ENCODE measurements at places on chromosomes 11 and 22.

DNA sequence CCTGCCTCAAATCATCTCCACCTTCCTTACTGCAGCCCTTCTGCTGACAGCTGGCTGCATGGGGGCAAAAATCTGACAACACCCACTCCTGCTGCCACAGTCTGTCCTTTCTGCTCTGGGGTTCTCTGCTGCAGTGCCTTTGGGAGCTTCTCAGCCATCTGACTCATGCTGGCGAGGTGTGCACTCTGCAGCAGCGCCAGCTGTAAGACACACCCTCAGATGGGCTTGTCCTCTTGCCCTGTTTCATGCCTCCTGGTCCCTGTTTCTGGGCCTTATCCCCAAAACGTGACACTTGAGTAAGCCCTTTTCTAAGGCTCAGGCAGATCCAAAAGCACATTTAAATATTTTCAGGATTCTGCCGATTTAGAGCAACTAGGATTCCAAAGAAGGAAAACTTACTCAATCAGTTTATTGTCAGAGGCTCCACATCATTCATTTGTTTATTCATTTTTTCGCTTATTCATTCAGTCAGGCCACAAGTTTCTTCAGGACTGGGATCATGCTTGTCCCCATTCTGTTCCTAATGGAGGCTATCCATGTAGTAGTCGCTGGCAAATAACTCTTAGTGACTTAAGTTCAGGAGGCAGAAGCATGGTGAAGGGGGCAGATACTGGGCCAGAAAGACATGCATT is 60.2 kb downstream of the SMIM38 start:
- DNase-seq, result no peak

DNA sequence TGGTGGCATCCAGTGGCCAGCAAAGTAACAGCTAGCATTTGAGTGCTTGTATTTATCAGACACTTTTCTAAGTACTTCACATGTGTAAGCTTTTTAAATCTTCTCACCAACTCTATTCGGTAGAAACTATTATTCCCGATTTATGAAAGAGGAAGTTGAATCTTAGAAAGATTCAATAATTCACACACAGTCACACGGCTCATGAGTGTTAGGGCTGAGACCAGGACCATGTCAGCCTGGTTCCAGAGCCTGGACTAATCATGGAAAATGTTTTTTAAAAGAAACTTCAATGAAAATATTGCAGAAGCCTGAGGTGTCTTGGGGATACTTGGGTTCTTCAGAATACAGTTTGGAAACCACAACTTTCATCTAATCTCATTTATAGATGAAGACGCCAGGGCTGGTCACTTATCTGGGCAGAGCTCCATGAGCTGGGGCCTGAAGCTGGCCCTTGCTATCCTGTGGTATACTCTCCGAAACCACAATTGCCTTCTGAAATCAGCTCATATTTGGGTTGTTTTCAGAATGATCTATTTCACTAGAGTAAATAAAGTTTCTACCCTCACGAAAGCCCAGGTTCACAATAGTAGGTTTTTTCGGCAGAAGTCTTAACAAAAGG is 4.3 kb upstream of the CRTAM start:
- DNase-seq, result no peak

- DNase-seq, result no peak
These were observed 43.0 kb upstream of the ZBED5 start for GRCh38 chr11:10900681-10901415.

DNA sequence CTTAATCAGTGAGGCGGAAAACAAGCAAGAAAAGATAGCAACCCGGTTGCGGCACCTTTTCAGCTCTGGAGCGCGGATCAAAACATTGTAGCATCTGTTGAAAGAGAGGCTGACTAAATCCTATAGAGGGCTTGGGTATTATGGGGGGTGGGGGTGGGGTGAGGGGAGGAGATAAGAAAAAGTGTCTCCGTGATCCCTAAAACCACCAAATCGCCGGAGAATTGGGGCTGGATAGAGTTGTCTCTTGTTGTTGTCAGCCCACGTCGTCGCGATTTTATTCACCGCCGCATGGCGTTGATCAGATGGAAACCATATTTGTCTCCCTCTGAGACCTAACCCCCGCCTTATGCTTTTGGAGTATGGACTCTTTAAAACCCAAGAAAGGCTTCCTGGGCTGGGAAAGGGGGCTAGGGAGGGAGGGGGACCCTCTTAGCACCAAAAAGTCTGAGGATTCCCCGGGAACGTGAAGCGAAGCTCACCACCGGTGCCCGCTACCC is 13.0 kb downstream of the PAX6 start:
- DNase-seq, result no peak

GRCh38 chr11:61477727-61478148 is 30.8 kb upstream of the LRRC10B start:
- DNase-seq, result peak; percentile 36

GRCh38 chr11:22671751-22672150 is 5.3 kb downstream of the GAS2 start:
- DNase-seq, result no peak

DNA sequence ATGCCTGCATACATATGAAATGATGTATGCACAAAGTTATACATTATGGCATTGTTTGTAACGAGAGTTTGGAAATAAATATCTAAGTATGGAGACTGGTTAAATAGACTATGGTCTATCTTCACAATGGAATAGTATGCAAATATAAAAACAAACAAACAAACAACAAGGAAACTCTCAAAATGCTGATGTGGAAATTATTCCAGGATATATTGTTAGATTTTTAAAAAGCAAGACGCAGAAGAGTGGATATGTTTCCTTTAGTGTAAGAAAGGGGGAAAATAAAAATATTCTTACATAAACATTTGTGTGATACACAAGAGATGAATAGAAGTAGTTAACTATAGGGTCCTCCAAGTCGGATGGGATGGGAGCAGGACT is 10.8 kb upstream of the CRKL start:
- no peak for DNase-seq

GRCh38 chr11:131038597-131038996 is 122.3 kb upstream of the SNX19 start:
- DNase-seq, result no peak

DNA sequence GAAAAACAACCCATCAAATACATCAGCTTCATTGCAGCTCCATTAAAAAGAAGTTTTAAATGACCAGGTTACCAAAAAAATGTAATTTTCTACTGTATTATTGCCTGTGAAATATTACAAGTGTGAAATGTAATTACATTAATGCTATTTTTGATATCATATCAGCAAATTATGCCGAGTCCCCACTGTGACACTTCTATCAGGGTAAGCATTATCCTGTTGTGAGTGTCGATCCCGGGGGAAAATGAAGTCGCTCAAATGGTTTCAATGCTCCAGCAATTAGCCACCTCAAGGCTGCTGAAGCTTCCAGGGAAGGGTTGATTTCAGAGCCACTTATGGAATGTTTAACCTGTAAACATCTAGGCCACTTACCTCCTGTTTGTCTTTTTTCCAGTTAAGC is 70.4 kb downstream of the RCN1 start:
- DNase-seq, result no peak

- no peak for DNase-seq
These were observed 593.2 kb upstream of the CCDC179 start for GRCh38 chr11:23453522-23453921.

DNA sequence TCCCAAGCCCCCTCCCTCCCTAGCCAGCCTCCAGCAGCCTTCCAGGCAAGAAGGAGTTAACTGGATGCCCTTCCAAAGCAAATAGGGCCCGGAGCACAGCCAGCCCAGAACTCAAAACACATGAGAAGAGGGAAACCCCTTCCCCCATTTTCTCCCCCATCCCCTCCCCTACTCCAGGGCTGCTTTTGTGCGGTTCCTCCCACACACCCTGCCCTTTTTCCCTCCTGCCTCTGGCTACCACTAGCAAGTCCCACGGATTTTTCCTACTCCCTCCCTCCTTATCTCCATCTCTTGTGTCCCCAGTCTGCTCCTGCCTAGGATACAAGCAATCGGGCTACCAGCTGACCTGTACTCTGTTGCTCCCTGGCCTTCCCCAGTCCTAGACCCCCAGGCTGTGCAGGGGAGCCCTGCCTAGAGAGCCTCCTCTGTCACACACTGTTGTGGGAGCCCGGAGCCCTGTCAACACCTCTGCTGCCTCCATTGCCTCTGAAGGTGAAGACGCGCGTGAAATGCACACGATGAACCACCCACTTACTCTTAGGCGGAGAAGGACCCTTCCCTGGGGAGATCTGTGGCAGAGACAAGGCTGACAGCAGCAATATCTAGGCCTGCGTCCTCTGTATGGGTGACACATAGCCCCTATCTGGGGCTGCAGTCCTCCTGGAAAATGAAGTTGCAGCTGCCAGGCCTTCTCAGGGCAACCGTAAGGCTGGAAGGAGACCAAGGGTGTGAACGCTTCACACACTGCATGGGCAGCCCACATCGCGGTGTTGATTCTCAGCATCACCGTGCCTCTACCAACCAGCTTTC is 282.8 kb downstream of the MN1 start:
- DNase-seq, result no peak
